Lung (tissue), 17 donors: ENCODE measurements at places on chromosomes 1 and 21. TPM values are rescaled to one million over a fixed set of nuclear protein-coding genes. Genes with fewer than 3 reads are reported as not detected.

- no peak for DNase-seq
These were observed 37.9 kb downstream of the ARID4B start for GRCh38 chr1:235289859-235290739.

- no peak for DNase-seq
These were observed 137.7 kb downstream of the RUNX1 start for GRCh38 chr21:34911360-34911759.

GRCh38 chr21:26093122-26093521 is 77.4 kb downstream of the APP start:
- no peak for DNase-seq

GRCh38 chr1:226351709-226352108 is 42.7 kb upstream of the LIN9 start:
- DNase-seq, result no peak

DNA sequence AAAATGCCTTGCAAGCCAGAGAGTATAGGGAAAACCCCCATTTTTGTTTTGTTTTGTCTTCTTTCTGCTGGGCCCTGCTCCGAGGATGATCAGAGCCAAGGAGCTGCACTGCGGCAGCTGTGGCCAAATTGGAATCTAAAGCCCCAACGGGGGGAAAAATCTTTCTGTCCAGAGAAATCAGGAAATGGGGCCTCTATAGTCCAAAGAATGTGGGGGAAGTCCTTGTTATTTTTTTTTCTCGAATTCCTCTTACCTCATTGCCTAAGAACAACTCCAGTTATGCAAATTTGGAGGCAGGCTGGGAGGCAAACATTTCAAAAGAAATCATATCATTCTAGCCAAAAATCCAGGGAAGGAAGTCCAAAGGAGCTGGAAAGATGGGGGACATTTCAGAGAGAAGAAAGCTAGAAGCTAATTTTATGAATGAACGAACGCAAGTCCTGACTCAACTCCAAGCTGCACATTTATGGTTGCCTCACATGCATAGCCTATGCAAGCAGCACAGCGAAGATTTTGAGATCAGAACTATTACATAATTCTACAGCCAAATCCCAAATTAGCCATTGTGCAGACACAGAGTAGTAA is 263.2 kb downstream of the KCTD3 start:
- DNase-seq, result no peak

GRCh38 chr1:40936931-40937339 is 42.6 kb upstream of the CTPS1 start:
- DNase-seq, result peak; percentile 35

DNA sequence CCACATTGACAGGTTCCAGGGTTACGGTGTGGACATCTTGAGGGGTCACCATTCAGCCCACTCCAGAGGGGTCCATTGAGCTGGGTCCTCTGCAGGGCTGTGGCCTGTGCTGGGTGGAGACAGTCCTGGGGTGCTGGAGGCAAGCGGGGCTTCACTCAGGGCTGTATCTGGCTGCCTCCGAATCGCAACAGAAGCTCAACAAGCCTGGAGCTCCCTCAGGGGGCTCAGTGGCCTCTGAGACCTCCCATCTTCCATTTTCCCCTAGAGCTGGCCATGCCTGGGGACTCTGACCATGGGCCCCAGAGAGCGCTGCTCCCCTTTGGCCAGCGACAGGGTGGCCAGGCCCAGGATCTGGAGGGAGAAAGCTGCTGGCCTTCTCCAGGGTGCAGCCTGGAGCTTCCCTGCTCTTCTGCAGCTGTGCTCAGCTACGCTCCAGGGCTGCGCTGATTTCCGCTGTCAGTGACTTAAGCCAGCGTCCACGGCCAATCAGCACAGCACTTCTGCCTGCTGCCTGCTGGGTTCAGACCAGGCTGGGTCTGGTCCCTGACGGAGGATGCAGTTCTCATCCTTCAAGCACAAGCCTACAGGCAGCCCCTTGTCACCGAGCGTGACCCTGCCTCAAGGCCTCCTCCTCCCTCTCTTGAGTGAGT is 45.0 kb upstream of the ADARB1 start:
- DNase-seq, result peak; percentile 68

GRCh38 chr1:41868241-41868998 is 50.3 kb downstream of the HIVEP3 start:
- DNase-seq, result no peak

- no peak for DNase-seq
These were observed 398 bp upstream of the SLC30A10 start for GRCh38 chr1:219928791-219929118.

DNA sequence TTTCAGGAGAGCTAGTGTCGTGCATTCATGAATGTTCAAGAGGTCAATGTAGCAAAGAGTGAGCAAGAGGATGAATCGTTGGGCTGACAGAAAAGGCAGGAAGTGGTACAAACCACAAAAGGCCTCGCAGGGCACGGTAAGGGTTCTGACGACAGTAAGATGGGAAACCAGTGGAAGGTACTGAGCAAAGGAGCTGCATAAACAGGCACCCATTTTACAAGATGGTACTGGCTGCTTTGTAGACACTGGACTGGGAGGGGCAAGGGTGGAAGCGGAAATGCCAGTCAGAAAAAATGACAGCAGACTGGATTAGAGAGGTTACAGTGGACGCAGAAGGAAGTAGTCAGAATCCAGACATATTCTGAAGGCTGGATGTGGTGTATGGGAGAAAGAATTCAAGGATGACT is 123.5 kb downstream of the PTPN14 start:
- no peak for DNase-seq

GRCh38 chr1:37250371-37250770 is 216.1 kb upstream of the GRIK3 start:
- no peak for DNase-seq

DNA sequence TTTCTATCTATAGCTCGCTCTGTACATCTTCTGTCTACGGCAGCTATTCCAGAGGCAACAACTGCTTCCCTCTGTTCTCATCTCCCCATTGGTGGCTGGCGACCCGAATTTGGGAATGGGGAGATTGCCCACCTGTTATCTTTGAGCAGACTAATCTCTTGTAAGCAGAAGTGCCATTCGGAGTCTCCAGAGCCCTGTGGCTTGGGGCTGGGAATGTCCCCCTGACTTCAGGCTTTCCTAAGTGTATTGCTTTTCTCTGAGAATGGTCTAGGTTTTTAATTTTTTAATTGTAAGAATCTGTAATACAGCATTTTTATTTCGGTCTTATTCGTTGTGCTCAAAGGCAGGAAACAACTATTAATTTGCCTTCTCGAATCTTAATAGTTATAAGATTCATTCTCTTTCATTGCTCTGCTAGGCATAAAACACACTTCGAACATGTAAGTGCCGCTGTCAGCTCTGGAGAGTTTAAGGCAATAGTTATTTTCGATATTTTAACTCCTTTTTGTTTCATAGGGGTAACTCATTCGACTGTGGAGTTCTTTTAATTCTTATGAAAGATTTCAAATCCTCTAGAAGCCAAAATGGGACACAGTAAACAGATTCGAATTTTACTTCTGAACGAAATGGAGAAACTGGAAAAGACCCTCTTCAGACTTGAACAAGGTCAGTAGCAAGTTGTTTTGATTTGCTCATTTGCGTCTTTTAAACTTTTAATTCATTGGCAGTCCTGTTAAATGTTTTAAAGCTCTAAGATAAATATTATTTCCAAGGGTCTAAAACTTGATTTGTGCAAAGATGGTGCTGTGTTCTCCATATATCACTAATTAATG is 514 bp downstream of the AGL start:
- peak; percentile 61 for DNase-seq

GRCh38 chr1:23376890-23377811 is 7.5 kb upstream of the ZNF436 start:
- no peak for DNase-seq

DNA sequence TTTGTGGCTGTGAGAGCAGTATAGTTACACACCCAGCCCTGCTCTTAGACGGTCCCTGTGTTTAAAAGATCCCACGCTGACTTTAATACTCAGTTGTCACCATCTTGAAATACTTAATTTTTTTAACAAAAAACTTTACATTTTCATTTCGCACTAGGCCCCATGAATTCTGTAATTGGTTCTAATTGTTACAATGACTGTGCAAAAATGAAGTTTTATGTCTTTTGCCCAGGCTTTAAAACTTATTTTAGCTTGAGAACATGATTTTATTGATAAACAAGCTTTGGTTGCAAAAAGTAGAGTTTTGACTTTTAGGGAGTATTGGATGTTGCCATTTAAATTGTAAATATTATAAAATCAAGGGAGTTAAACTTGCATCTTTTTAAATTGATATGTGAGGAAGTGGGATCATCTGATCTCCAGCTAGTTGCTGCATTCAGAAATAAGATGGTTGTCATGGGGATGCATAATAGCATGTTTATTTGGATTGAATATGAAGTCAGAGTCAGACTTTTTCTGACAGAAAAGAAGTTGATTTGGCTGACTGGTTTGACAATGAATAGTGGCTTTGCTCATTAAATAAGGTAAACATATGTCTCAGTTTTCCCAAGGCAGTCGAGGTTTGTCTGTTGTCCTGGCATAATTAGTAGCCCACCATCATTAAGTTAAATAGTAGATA is 23.0 kb upstream of the CRP start:
- no peak for DNase-seq

DNA sequence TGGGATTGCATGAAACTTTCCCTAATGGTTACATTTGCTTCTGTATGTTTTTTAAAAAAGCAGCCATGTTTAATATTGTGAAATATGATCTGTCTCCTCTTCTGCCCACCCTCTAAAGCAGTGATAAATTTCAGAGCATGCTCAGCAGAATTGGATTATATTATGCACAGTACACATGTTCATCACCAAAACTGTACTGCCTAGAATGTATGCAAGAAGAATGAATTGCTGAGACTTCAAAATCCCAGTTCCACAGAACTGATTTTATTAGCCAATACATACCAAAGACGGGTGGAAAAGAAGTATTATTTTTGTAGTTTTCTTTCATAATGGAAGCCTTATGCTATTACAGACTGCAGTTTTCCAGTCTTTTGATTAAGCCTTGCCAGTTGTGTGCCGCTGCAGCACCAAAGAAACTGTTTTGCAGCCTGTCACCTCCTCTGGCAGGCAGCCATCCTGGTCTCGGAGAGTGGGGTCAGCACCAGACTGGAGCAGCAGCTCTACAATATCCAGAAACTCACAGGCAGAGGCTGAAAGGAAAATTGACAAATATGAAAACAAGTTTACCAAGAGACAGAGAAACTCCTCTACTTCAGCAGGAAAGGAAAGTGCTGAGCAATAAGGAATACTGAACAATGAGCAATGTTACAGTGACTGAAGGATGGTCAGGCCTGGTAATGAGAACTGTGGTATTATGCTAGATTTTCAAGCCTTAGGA is 58.1 kb downstream of the LHX4 start:
- peak; percentile 73 for DNase-seq

GRCh38 chr1:94550800-94551241 is 9.3 kb upstream of the F3 start:
- peak; percentile 25 for DNase-seq

DNA sequence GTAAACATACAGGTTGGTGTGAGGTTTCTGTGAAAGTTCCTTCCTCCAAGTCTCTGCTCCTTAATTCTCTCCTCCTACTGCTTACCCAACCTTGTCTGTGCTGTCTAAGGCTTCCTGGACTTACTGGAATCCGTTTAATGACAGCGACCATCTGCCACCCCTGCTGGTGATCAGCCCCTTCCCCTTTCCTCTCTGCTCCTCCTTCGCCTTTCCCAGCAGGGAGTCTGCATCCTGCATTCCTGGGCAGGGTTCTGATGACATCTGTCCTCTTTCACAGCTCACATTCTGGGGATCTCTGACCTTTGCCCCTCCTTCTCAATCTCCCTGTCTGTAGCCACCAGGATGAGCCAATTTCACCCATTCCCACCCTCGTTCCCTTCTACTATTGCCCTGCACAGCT is 66.5 kb downstream of the KIRREL1 start:
- peak; percentile 82 for DNase-seq

DNA sequence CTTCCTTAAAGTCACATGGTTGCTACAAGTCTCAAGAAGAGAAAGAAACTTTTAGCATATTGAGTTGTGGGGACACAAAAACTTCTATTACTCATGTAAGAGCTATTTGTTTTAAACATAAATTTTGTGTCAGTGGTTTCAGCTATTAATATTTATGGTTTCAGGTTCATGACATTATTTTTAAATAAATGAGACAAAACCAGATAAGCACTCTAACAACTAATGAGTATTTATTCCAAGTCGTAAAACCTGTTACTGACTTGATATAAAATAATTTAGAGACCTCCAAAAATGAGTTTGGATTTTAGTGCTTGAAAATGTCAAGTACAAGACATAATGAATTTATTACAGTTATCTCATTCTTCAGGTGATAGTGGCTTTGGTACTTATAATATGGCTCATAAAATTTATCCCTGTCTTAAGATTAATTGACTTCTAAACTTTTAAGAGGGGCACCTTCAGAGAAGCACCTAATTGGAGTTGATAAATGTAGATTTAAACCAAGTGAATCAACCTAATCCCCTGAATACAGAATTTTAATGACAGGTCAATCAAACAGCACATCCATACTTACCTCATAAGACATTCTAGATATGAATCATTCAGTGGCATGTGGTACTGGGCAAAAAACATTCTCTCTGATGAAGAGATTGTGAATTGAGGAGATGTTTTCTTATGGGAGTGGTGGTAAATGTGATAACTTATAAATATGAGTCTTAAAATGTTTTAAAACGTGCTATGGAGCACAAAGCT is 167.7 kb upstream of the PTGFR start:
- DNase-seq, result no peak

- no peak for DNase-seq
These were observed 429.3 kb upstream of the RUNX1 start for GRCh38 chr21:35478161-35479064.

DNA sequence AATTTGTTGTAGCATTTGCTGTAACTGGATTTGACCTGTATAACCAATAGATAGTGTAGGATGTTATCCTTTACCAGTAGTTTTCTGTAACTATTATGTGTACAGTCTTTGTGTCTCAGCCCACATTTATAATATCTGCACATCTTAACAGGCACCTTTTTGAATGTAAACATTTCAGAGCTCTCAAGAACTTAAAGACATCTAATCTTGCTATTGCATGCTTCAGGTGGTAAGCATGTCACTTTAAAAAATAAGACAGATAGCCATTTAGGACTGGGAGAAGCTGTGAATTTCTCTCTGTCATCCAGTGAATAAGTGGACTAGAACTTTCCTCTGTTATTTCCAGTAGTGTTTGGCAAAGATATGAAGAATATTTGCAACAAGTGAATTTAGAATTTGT is 22.6 kb upstream of the GPR52 start:
- no peak for DNase-seq

C1orf226 gene
- total RNA-seq, result 7.9 TPM

CHD5 gene
- 0.48 TPM for total RNA-seq

PRRC2C gene
- 120 TPM for total RNA-seq

TRIM46 gene
- total RNA-seq, result 0.71 TPM

RPE65 gene
- total RNA-seq, result 0.09 TPM

DDX59 gene
- 21.7 TPM for total RNA-seq

IRF2BP2 gene
- total RNA-seq, result 113 TPM

ZNF648 gene
- 0.20 TPM for total RNA-seq
